Stimulated activated CD4-positive, alpha-beta T cell treated with anti-CD3 and anti-CD28 coated beads, Interleukin-15, amount 100 ng/mL, for 24 hours (primary cell): ENCODE measurements at places on chromosomes 7 and 10.

GRCh38 chr10:68560186-68560942, at the start of gene TET1:
TSS of gene TET1 (plus strand) at chr10:68560337. CDS start at chr10:68572339, 12,002 bp downstream.
- DNase-seq = peak; percentile 36

GRCh38 chr7:135728136-135728669, at the start of gene SLC13A4:
TSS of gene SLC13A4 (minus strand) at chr7:135728186. CDS start at chr7:135727496, 690 bp downstream.
- DNase-seq = no peak

DNA sequence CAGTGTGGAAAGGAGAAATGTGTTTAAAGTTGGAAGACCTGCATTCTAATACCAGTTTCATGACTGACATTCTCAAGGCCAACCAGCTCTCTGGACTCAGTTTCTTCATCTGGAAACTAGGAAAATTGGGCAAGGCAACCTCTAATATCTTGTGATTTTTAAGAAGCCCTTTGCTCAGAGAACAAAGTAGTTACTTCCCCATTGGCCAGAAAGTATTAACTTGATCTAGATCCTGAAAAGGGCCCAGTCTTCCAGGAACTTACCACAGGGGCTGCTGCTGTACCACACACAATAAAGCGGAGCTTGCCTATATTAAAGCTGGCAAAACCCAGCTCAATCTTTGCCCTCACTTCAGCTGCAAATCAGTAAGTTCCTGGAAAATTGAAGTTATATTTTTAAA, 155.6 kb upstream of the ADO start:
- DNase-seq = no peak

DNA sequence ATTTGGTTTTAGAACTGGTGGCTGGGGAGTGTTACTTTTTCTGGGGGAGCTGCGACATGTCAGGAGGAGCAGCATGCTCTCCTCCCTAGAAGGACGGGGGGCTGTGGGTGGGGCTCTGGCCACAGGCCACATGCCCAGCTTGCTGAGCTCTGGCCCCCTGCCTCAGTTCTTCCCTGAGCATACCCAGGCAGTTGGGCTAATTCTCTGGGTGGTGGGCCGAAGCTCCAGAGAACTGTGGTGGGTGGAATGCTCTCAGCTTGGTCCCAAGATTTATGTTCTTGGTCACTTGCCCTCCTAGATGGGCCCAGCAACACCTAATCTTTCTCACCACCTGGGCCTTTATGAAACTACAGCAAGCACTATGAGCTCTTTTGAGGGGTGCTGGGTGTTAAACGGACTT, 5.1 kb upstream of the ZNF775 start:
- no peak for DNase-seq

GRCh38 chr10:131146790-131147189, 164.7 kb downstream of the TCERG1L start:
- no peak for DNase-seq

DNA sequence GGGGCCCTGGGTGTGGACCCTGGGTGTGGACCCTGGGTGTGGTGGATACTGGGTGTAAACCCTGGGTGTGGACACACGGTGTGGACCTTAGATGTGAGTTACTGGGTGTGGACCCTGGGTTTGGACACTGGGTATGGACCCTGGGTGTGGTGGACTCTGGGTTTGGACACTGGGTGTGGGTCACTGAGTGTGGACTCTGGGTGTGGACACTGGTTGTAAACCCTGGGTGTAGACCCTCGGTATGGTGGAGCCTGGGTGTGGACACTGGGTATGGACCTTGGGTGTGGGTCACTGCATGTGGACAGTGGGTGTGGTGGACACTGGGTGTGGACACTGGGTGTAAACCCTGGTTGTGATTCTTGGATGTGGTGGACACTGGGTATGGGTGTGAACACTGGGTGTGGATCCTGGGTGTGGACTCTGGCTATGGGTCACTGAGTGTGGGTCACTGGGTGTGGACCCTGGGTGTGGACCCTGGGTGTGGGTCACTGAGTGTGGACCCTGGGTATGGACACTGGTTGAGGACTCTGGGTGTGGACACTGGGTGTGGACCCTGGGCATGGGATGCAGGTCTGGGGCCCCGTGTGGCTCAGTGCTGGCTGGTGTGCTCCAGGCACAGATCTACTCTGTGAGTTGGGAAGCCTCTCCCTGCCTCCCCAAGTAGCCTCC, 356.2 kb downstream of the GLRX3 start:
- DNase-seq = no peak

DNA sequence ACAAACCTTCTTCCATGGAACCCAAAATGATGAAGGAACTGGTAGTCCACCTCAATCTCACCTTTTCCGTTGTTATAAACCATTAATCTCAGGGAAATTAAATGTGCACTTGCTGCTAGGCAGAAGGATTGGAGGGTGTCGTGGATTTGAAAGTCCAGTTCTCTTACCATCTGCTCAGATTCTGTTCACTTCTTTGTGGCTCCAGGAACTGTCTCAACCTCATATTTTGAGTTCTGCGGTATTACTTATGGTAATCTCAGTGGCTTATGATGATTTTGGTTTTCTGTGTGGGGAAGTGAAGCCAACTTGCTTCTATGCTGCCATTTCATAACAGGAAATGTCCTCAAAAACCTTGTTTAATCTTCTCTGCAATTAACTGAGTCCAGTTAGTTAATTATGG, 136.4 kb downstream of the CDC14C start:
- DNase-seq = no peak

- DNase-seq = no peak
Observed at GRCh38 chr7:37283716-37284115, 164.9 kb downstream of the ELMO1 start.

- DNase-seq = no peak
Observed at GRCh38 chr7:130903358-130903974, 169.5 kb upstream of the KLF14 start.

DNA sequence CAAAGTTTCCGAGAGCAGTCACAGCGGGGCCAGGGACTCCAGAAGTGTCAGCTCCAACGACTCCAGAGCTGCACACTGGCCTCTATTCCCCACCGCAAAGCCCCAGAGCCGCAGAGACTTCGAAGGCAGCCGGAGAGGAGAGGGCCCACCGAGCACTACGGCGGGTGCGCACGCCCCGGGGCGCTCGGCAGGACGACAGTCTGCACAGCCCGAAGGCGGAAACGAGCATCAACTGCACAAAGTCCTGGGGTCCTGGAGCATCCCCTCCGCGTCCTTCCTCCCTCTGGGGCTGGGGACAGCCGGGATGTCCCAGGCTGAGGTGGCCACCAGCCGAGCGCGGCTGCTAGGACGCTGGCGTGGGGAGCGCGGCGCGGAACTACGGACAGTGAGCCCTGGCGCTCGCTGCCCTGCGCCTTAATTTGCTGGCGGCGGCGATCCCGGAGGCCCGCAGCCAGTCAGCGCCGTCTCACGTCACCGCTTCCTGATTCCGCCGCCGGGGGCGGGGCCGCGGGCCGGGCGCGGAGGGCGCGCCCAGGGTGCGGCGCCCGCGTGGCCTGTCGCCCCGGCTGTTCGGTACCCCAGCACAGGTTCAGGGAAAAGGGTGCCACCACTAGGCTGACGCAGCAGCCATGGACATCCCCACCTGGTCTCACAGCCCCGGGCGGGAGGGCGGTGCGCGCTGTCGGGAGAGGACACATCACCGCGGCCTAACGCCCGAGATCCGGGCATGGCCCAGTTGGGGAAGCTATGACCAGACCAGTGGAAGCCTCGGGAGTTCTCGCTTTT, at the start of gene TBX20:
Gene TBX20 (minus strand): TSS at position 391 of the 786 bp plus-strand sequence. CDS start 480 bp downstream, outside the sequence.
- DNase-seq = peak; percentile 61

GRCh38 chr10:22436526-22436892, 91.2 kb downstream of the SPAG6 start:
- peak; percentile 53 for DNase-seq

DNA sequence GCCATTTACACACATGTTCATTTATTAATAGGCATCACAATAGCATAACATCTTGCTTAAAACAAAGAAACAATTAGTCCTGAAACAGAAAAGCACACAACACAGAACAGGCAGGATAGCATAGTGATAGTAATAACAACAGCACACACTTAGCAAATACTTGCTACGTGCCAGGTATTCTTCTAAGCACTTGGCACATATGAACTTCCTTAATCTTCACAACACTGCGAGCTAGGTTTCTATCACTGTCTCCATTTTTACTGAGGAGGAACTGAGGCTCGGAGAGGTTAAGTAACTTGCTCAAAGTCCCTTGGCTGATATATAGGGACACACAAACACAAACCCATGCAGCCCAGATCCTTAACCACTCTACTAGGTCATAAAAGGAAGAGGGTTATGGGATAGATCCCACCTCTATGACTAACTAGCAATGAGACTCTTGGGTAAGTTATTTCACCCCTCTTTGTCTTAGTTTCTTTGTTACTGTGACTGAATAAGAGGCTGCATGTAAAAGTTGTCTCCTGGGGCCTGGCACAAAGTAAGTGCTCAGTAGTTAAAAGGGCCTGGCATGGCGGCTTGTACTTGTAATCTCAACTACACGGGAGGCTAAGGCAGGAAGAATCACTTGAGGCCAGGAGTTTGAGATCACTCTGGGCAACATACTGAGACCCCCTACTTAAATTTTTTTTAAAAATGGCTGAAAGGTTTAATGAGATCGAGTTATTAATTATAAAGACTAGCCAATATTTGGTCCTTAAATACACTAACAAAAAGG, 181.0 kb upstream of the RHOBTB1 start:
- no peak for DNase-seq

DNA sequence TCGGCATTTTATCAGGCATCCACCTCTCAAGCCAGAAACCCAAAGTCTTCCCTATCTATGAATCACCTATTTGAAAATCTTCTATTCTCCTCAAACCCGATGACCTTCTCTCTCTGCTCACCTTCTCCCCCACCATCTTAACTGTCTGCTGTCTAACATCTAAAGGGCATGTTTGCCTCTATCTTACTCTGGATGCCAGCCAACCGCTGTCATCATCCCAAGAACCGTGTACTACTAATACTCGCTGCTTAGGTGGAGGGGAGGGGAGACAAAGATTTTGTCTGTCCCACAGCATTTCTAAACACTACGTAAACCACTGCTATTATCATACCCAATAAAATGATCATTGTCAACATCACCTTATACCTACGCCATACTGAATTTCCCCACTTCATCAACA, 29.5 kb downstream of the PAXIP1 start:
- no peak for DNase-seq

DNA sequence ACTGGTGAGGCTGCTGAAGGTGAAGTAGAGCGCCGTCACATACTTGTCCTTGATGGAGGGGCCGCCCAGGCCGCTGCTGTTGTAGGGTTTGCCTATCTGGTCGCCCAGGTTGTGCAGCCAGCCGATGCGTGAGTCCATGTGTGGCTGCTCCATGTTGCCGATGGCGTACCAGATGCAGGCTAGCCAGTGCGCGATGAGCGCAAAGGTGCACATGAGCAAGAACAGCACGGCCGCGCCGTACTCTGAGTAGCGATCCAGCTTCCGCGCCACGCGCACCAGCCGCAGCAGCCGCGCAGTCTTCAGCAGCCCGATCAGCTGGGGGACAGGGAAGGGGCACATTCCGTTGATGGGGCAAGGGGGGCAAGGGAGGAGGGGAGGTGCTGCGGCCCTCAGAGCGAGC, 26.6 kb downstream of the KCNH2 start:
- no peak for DNase-seq

- no peak for DNase-seq
Observed at GRCh38 chr10:3887404-3887803, 102.4 kb upstream of the KLF6 start.

- no peak for DNase-seq
Observed at GRCh38 chr10:42827201-42827600, 44.6 kb downstream of the BMS1 start.

- DNase-seq = no peak
Observed at GRCh38 chr10:43383204-43383971, 12.0 kb downstream of the FXYD4 start.
